Effector memory CD8-positive, alpha-beta T cell (primary cell): ENCODE measurements at places on chromosomes 16 and 17.
A peak's percentile ranks its signal among the peaks of the same experiment; 100 is the strongest.

DNA sequence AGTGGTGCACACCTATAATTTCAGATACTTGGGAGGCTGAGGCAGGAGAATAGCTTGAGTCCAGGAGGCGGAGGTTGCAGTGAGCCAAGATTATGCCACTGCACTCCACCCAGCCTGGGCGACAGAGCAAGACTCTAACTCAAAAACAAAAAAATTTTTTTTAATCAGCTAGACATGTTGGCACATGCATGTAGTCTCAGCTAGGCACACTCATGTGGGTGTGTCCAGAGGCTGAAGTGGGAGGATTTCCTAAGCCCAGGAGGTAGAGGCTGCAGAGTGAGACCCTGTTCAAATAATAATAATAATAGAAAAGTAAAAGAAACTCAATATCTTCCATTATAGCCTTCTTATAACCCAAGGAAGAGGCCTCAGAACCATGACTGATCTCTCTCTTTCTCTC is 11.5 kb upstream of the ARHGAP17 start:
- DNase-seq, result no peak

- no peak for DNase-seq
These were observed 577 bp downstream of the TTC19 start for GRCh38 chr17:15999974-16000827.

- DNase-seq, result no peak
These were observed 33.7 kb downstream of the GINS3 start for GRCh38 chr16:58425756-58426494.

- DNase-seq, result no peak
These were observed 244.1 kb downstream of the CEP112 start for GRCh38 chr17:65947831-65948230.

DNA sequence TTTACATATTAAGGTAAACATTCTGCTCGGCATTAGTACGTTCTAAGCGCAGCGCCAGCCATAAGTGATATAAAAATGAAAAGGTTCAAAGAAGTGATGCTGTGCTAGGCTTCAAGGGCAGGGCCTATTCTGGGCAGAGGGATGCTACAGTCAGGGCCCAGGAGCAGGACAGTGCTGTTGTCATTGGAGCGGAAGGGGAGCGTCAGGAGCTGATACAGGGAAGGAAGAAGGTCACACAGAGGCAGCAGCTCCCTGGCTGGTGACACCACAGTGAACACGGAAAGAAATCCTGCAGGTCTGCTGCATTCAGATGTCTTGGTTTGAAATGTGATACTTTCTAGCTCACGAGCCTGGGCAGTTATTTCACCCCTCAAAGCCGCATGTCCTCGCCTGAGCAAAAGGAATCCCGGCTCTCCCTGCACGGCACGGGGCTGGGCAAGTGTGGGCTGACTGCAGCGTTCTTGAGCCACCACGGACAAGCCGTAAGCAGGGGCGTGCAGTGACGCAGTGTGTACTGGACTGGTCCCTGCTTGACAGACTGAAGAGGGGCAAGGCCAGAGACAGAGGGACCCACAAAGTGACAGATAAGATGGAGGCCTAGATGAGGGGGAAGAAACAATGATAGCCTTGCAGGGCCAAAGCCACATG is 41.1 kb downstream of the ZCCHC14 start:
- no peak for DNase-seq

DNA sequence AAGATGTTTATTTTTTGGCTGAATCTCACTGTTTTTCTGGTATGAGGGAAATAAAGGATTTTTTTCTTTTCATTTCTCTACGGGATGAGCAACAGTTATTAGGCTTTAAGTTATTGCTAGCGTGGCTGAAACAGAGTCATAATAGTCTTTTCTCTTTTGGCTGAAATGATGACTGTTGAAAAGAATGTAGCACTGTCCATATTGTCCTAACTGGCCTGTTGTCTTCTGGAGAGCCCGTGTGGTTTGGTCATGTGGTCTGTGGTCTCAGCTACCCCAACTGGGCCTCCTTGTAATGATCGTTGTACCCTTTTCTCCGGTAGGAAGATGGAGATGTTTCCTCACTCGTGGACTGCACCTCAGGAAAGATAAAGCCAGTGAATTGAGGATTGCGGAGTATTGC is 36.6 kb downstream of the EPN2 start:
- DNase-seq, result no peak

- no peak for DNase-seq
These were observed 25.9 kb upstream of the SPNS3 start for GRCh38 chr17:4407851-4408250.

DNA sequence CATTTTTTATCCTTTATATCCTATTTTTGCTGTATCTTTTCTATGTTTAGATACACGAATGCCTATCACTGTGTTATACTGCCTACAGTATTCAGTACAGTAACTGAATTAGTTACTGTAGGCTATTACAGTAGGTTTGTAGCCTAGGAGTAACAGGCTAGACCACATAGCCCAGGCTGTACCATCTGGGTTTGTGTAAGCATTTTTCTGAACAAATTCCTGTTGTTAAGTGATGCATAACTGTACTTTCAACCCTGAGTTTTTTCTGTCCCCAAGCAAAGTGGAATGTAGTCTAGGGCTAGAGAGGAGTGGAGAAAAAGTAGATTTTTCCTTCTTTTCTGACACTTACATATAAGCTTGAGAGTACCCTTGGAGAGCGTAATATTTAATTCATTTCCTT is 282.1 kb downstream of the HS3ST3B1 start:
- DNase-seq, result no peak

GRCh38 chr17:49646391-49647255 is 31.3 kb downstream of the SPOP start:
- DNase-seq, result no peak

GRCh38 chr17:68428498-68429172 is 28.7 kb downstream of the WIPI1 start:
- DNase-seq, result no peak

DNA sequence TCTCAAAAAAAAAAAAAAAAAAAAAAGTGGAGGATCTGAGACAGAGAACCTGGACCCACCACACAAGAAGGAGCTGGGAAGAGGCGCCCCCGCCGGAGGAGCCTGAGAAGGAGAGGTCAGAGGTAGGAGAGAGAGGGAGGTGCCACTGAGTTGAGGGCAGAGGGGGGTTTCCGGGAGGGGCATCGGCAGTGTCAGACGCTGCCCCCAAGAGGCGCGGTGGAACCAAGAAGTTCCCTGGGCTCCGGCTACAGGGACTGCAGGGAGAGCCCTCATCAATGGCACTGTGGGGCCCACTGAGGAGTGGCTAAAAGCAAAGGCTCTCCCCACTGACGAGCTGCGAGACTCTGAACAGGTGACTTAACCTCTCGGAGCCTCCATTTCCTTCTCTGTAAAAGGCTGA is 4.2 kb downstream of the CCDC42 start:
- DNase-seq, result peak; percentile 50

DNA sequence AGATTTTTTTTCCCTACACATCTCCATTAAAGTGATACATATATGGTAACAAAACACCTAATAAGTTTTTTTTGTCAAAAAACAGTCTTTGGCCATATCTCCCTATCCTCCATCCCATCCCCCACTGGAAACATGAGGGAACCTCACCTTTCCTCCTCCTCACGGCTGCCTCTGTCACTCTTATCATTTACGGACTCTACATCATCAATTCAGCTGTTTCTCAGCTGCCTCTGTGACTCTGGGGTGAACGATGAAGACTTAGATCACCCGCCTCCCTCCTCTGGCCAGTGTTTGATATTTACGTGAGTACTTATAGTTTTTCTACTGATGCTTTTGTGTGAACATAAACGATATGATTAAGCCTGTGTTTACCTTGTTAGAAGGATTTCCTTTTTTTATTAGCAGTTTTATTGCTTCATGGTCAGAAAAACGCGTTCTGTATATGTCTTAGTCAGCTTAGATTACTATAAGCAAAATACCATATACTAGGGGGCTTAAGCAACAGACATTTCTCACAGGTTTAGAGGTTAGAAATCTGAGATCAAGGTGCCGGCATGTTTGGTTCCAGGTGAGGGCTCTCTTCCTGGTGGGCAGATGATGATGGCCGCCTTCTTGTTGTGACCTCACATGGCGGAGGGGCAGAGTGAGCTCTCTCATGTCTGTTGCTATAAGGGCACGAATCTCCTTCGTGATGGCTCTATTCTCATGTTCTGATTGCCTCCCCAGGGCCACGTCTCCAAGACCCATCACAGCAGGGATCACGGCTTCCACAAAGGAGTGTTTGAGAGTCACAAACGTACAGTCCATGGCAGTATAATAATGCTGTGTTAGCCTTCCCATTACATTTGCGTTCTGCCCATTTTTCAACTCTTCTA is 32.1 kb downstream of the DNAH17 start:
- DNase-seq, result no peak

- peak; percentile 68 for DNase-seq
These were observed 10.5 kb downstream of the DOK4 start for GRCh38 chr16:57475711-57476339.
